Kidney tubule cell (primary cell): ENCODE measurements at places on chromosomes 4 and X.

- DNase-seq = no peak
These were observed 178.9 kb downstream of the CENPC start for GRCh38 chr4:67366311-67366861.

DNA sequence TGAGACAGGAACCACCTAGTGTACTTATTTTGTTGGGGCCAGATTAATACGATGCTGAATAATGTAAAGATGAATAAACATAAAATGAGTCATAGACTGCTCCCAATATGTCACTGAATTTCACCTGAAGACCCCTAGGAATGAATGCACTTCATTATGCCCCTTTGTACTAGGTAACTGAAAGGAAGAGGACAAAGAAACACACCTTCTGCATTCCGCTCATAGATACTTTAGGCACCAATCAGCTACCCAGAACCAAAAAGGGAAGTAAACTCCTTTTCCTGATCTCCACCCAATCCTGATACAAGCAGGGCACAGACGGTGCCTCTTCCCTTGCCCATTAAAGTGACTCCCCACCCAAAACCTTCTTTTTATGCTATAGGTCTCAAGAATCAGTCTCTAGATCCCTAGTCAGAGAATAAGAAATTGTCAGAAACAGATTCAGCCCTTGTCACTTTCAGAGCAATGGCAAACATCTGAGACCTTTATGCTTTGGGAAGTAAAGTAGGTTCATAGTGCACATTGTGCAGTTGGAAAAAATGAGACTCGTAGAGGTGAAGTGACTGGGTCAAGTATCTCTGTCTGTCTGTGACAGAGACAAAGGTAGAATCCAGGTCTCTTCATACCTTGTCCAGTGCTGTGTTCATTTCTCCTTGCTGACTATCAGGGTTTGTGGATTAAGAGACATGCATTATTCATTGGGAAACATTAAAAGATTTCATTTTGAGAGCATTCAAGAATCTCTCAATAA, 2.3 kb downstream of the GPR174 start:
- no peak for DNase-seq

- DNase-seq = no peak
These were observed 557.6 kb downstream of the SPRY1 start for GRCh38 chr4:123954220-123954619.

GRCh38 chr4:116180157-116180601, 905.2 kb downstream of the TRAM1L1 start:
- peak; percentile 5 for DNase-seq

DNA sequence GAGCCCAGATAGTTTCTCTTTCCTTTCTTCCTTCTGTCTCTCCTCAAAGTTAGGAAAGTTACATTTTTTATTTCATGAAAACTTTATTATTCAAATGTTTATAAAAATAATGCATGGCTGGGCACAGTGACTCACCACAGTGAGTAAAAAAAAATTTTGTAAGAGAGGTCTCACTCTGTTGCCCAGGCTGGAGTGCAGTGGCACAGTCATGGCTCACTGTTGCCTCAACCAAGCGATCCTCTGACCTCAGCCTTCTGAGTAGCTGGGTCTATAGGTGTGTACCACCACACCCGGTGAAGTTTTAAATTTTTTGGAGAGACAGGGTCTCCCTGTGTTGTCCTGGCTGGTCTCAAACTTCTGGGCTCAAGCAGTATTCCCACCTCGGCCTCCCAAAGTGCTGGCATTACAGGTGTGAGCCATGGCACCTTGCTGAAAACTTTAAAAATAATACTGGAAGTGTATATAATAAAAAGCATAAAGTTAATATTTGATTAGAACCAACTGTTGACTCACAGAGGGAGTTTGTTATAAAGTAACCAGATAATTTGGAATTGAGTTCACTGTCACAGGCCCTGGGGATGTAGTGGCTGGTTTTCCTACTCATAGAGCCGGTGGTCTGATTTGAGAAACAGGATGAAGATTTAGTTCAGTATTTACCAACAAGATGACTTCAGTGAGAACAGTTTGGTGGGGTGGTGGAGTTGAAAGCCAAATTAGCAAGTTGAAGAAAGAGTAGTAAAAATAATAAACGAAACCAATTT, 18.0 kb downstream of the CMC4 start:
- peak; percentile 80 for DNase-seq

DNA sequence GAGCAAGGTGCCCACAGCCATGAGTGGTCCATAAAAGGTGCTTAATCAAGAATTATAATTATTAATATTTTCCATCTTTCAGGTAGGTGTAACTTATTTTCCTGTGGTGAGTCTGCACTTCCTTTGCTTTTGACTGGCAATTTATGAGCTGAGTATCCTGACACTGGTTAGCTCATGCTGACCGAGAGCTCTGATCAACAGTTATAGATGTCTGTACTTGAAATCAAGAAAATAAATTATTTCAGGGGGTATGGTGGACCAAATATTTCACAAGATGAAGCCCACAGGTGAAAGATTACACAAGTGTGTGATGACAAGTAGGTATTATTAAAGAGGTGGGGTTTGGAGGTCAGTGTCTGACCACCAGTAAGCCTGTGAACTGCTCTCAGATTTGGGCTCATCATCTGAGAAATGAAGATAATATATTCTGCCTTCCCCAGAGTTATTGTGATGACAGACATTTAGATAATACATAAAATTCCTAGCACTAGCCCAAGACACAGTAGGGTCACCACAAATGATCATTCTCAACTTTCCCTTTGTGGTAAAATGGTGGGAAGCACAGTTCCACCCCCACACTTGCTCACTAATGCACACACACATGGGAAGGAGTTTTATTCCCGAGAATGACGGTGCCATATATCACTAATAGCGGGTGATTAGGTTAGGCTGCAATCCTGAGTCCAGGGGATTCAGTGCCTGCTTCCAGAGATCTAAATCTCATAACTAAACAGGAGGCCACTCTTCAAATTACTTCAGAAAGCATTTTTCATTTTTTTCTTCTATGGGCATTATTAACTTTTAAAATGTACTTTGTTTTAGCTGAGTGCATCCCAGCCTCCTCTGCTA, 34.0 kb upstream of the PACRGL start:
- DNase-seq = no peak

DNA sequence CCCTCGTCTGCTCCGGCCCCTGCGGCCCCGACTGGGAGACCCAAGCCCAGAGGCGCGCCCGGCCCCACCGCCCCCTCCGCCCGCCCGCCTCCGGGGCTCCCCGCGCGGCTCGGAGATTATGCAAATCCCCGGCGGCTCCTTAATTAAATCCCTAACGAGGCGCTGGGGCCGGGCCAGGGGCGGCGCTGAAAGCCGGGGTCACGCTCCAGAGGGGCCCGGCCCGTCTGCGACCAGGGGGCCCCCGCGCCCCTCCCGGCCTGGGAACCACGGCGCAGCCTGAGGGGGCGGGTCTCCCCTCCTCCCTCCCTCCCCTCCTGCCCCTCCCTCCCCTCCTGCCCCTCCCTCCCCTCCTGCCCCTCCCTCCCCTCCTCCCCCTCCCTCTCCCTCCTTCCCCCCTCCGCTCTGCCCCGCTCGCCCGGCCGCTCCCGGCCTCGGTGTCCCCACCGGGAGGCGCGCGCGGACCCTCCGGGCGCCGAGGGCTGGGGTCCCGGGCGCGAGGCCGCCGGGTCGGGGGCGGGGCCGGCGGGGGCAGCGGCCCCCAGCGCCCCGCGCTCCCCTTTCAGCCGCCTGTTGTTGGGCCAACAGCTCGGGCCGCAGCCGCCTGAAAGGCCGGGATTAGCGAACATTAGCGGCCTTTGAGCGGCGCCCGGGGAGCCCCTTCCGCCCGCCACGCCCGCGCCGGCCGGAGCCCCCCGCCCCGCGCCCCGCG, 25.9 kb upstream of the FGFR3 start:
- no peak for DNase-seq

GRCh38 chrX:74383611-74384010, 37.7 kb upstream of the SLC16A2 start:
- peak; percentile 58 for DNase-seq

- DNase-seq = no peak
These were observed 251.8 kb downstream of the ADGRL3 start for GRCh38 chr4:61451935-61452334.

DNA sequence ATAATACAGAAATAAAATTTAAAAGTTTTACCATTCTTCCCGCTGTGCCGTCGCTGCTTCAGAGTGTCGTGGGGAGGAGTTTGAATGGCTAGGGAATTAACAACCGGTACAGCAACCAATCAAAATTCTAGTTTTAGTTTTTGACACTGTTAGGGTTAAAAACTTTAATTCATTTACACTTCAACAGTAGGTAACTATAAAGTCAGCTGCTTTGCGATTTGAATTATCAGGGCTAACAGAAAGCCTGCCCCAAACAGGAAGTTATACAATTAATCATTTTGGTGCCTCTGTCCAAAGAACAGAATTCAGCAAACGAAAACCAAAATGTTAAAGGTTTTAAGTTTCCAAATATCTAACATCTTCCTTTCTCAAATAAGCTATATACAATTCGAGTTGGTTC, 2.3 kb downstream of the HNRNPD start:
- peak; percentile 13 for DNase-seq

- DNase-seq = no peak
These were observed 195.9 kb downstream of the SCFD2 start for GRCh38 chr4:53169695-53170617.

DNA sequence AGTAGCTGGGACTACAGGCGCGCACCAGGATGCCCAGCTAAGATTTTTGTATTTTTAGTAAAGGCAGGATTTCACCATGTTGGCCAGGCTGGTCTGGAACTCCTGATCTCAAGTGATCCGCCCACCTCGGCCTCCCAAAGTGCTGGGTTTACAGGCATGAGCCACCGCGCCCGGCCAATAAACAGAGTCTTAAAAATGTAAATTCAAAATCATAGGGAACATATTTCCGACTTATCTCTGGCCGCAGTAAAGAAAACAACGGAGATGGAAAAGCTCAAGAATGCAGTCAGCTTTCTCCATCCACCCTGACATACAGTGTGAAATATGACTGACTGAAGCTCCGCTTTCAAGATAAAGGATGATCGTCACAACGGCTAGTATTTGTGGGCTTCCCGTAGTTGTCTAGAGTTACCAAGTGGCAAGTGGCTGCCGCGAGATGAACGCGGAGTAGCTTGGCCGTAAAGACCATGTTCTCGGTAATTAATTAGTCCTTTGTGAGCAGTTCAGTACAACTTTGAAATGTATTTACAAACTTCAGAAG, 495.1 kb upstream of the FAT1 start:
- no peak for DNase-seq

- peak; percentile 75 for DNase-seq
These were observed 26.8 kb upstream of the AREG start for GRCh38 chr4:74418063-74418670.

DNA sequence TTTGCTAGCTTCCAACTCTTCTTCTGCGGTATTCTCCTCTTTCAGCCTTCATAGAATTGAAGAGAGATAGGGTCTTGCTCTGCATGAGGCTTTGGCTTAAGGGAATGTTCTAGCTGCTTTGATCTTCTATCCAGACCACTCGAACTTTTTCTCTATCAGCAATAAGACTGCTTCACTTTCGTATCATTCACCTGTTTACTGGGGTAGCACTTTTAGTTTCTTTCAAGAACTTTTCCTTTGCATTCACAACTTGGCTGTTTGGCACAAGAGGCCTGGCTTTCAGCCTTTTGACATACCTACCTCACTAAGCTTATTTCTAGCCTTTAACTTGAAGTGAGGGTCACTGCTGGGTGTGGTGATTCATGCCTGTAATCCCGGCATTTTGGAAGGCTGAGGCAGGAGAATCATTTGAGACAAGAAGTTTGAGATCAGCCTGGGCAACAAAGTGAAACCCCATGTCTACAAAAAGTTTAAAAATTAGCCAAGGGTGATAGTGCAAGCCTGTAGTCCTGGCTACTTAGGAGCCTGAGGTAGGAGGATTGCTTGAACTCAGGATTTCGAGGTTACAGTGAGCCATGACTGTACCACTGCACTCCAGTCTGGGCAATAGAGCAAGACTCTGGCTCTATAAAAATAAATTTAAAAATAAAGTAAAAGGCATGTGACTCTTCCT, 47.1 kb upstream of the HPGDS start:
- peak; percentile 45 for DNase-seq
